ENCODE measurements at places on chromosomes 1 and 21.

GRCh38 chr1:217333939-217334338 is 297.0 kb downstream of the GPATCH2 start:
- no peak for DNase-seq

DNA sequence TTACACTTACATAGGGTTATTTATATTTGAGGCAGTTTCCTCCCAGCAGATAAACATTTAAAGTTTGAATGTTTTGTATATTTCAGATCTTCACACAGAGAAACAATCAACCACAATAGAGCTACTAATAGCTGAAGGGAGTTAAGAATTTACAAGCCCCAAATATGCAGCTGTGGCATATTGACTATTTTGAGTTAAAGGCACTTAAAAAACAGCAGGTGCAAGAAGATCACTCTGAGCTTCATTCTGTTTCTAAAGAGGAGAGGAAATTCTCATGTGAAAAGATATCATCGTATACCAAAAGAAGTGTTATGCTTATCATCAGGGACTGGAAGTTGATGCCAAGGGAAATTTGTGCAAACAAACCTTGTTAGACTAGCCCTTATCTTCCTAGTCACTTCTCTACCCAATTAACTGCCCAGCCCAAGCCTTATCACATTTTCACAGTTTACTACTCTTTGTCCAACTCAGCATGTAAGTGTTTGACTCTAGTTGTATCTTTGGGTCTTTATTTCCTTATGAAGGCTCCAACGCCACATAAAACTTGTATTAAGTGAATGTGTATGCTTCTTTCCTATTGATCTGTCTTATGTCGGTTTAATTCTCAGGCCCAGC is 66.3 kb upstream of the COG2 start:
- DNase-seq = no peak

- no peak for DNase-seq
These were observed 75.2 kb downstream of the GLIS1 start for GRCh38 chr1:53663529-53664300.

GRCh38 chr21:42321845-42322244 is 6.6 kb upstream of the TFF3 start:
- DNase-seq = no peak

- DNase-seq = no peak
These were observed 106.8 kb downstream of the CRYAA start for GRCh38 chr21:43275421-43276211.

- no peak for DNase-seq
These were observed 63.1 kb downstream of the PLPPR4 start for GRCh38 chr1:99327357-99327756.

DNA sequence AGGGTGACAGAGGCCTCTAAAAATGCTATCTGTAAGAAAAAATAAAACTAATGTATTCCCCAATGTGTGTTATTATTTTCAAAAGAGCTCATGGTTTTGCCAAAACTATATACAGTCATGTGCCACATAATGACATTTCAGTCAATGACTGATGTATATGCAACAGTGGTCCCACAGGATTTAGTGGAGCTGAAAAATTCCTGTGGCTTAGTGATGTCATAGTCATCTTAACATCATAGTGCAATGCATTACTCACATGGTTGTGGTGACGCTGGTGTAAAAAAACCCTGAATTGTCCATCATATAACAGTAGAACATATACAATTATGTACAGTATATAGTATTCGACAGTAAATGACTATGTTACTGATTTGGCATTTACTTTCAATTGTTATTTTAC is 172.4 kb downstream of the CACNA1E start:
- DNase-seq = no peak

DNA sequence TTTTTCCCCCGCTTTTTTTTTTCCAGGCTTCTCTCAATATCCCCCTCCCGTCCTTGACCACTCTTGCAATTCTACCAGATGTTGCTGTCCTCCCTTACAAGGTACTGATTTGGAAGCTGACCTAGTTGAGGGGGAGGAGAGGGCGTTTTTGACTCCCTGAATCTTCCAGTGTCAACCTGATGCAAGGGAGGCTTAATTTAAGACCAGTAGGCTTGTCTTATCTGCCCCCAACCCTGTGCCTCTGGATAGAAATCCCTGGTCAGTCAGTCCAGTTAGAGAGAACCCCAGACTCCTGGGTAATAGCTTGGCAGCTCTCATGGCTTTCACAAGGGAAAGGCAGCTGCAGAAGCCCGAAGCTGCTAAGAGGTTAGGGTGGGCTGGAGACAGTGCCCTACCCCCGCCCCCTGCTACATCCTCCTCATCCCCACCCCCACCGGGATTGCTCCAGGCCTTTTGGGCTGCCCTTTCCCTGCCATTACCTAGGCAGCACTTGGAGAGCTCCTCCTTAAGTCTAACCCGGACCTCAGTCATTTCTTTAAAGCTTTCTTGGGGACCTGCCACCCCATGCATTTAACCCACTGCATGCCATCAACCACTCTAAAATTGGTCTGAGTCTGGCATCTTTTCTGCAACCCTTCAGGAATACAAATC is 3.6 kb downstream of the ACKR1 start:
- DNase-seq = no peak

DNA sequence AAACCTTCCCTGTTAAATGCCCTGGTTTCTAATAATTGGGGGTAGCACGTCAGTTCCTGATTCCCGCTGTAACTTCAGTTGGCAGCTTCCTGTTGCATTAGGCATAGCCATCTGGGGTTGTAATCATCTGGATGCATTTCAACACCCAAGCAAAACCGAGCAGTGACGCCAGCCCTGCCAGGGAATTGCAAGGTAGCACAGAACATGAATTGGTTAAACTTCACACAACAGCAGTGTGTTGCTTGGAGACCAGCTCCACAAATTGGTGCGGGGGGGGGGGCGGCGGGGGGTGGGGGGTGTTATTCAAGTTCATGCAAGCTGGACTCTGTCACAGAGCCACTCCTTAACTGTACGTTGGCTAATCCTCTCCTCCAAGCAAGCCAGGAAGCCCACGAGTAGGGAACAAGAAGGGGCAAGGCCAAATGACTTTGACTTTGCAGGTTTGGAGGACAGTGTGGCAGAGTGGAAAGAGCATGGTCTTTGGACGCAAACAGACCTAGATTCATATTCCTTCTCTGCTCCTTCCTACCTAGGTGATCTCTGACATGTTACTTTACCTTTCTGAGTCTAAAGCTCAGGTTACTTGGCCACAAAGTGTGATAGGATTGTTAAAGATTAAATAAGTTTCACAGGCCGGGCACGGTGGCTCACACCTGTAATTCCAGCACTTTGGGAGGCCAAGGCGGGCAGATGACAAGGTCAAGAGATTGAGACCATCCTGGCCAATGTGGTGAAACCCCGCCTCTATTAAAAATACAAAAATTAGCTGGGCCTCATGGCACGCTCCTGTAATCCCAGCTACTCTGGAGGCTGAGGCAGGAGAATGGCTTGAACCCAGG is 4.7 kb downstream of the LAX1 start:
- no peak for DNase-seq

- no peak for DNase-seq
These were observed 62.7 kb downstream of the ITPKB start for GRCh38 chr1:226676381-226676780.

GRCh38 chr1:93604411-93604810 is 77.2 kb downstream of the BCAR3 start:
- DNase-seq = no peak

DNA sequence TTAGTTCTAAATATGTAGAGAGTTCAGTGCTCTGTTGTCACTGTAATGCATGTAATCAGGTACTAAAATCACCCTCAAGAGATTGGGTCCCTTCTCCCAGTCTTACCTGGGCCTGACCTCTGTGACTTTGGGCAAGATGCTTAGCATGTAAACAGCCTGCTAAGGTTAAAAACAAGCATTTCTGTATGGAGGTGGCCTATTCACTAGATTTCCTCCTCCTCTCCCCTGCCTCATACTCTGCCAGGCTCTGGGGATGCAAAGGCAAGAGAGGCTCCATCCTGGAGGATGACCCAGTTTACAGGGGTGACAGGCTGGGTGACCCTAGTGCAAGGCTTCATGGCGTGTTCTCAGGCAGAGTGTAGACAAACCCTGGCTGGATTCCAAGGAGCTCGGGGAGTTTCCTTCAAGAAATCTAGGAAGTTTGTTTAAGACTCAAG is 28.8 kb downstream of the VANGL2 start:
- no peak for DNase-seq

GRCh38 chr1:245091818-245092637 is 62.8 kb upstream of the KIF26B start:
- DNase-seq = no peak

- no peak for DNase-seq
These were observed 1.2 kb downstream of the S100A10 start for GRCh38 chr1:151992303-151993083.

DNA sequence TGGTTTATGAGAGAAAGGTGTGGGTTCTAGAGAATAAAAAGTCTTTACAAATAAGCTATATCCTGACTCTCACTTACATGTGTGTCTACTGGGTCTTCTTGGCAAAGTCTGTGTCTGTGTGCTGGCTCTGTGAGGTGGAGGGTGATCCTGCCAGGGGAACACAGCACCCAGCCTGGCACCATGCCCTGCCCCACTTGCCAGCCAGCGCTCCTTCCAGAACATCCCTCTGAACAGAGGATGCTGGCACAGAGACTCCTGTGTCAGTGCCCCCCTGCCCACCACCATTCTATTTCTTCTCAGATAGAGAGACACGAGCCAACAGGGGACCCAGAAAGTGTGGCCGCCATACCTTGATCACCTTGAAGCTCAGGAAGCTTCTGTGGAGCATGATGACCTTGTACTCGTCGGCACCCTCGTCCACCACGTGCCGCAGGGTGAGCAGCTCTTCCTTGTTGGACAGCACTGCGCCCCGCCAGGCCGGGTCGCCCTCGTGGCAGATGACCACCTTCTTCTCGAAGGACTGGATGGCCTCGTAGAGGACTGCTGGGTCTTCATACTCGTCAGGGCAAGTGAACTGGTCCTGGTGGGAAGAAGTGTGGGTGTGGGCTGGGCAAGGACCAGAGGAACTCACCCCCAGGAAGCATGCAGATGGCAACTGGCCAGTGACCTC is 49.7 kb downstream of the NTPCR start:
- DNase-seq = no peak

GRCh38 chr1:89525169-89525855 is 683 bp downstream of the LRRC8B start:
- peak; percentile 11 for DNase-seq

GRCh38 chr1:21184276-21184675 is 7.6 kb upstream of the EIF4G3 start:
- no peak for DNase-seq

GRCh38 chr1:236120721-236121153 is 21.6 kb upstream of the GPR137B start:
- no peak for DNase-seq

- no peak for DNase-seq
These were observed 10.7 kb downstream of the CDC7 start for GRCh38 chr1:91511386-91511785.

GRCh38 chr1:19360432-19360831 is 48.3 kb downstream of the SLC66A1 start:
- DNase-seq = no peak

DNA sequence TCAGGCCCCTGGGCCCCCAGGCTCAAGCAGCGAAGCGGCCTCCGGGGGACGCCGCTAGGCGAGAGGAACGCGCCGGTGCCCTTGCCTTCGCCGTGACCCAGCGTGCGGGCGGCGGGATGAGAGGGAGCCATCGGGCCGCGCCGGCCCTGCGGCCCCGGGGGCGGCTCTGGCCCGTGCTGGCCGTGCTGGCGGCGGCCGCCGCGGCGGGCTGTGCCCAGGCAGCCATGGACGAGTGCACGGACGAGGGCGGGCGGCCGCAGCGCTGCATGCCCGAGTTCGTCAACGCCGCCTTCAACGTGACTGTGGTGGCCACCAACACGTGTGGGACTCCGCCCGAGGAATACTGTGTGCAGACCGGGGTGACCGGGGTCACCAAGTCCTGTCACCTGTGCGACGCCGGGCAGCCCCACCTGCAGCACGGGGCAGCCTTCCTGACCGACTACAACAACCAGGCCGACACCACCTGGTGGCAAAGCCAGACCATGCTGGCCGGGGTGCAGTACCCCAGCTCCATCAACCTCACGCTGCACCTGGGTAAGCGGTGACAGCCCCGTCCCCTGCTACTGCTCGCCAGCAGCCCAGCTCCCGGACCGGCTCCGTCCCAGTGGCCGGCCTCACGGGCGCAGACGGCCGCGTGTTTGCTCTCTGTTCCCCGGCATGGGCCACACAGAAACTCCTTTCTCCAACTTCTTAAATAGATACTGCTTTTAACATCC is 539 bp downstream of the LAMC1 start:
- peak; percentile 14 for DNase-seq

- no peak for DNase-seq
These were observed 63.4 kb downstream of the OPTC start for GRCh38 chr1:203557390-203557789.

GRCh38 chr1:151644001-151644400 is 32.2 kb downstream of the SNX27 start:
- no peak for DNase-seq

GRCh38 chr21:41674402-41674801 is 92.5 kb downstream of the RIPK4 start:
- DNase-seq = no peak

- no peak for DNase-seq
These were observed 317.6 kb downstream of the DPYD start for GRCh38 chr1:97603218-97603617.

DNA sequence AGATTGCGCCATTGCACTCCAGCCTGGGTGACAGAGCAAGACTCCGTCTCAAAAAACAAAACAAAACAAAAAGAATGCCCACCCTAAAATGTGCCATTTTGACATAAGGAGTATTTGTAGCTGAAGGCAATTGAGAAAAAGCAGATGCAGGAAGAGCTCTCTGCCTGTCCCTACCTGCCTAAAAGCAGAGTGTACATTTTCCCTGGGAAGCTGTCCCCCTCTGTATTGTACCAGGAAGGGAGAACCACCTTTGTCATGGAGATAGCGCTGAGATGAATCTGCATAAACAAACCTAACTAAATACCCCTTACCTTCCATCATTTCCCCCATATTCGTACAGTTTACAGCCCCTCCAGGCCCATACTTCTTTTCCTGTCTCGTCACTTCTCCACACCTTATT is 94.4 kb upstream of the SLC45A1 start:
- DNase-seq = no peak

- no peak for DNase-seq
These were observed 6.5 kb downstream of the DENND2D start for GRCh38 chr1:111193712-111194480.

DNA sequence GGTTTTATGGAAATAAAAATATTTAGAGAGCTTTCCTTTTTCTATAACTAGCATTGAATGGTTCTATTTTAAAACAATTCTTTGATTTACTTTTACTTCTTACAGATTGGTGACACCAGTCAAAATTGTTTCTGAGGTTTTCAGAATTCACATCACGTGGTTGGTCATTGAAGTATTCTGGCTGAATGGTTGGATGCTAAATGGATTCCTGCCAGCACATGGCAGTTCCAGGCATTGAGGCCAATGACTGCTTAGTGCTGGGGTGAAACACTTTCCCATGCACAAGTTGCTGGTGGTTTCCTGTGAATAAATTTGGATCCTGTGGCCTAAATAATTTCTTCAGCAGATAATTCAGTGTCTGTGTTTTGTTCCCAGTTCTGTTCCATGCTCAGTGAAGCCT is 20.6 kb downstream of the NCAM2 start:
- no peak for DNase-seq
